ENCODE measurements at places on chromosomes 11 and 22.

GRCh38 chr11:8080069-8080670 is 841 bp upstream of the TUB start:
- no peak for DNase-seq

- DNase-seq, result no peak
Measured at GRCh38 chr22:42752912-42753311, 32.2 kb upstream of the A4GALT start.

DNA sequence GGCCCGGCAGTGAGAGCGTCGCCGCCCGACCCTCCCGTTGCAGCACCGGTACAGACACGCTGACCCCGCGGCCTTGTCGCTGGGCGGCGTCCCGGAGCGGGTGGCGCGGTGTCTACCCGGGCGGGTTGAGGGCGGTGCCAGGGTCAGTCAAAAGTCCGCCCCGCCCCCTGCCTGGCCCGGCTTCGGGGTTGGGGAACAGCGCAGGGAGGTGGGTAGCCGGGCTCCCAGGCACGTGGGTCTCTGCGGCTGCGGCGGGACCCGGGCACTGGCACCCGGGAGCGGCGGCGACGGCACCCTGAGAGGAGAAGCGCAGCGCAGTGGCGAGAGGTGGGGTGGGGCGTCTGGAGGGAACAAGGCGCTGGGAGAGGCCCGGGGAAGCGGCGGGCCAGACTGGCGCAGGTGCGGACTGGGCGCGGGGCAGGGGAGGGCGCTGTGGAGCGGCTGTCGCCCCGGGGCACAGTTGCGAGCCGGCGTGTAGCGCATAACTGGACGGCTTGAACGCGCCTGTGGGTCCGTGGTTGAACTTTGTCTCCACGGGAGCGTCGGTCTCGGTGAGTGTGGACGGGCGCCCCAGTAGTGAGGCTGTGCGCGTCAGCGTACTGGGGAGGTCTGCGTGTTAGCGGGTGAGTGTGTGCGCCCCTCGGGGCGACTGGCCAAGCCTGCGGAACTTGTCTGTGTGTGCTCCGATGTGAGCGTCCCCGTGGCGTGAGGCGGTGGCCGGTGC is at the start of gene P2RY2:
Gene P2RY2, plus strand, starts transcription at position 176 of the 724 bp plus-strand sequence. CDS start 15,879 bp downstream, outside the sequence.
- peak; percentile 17 for DNase-seq

GRCh38 chr22:21672107-21672629 is 6.4 kb downstream of the PPIL2 start:
- no peak for DNase-seq

- DNase-seq, result no peak
Measured at GRCh38 chr11:86013713-86014112, 55.2 kb downstream of the PICALM start.

GRCh38 chr11:114291381-114291780 is 4.8 kb upstream of the NNMT start:
- no peak for DNase-seq

DNA sequence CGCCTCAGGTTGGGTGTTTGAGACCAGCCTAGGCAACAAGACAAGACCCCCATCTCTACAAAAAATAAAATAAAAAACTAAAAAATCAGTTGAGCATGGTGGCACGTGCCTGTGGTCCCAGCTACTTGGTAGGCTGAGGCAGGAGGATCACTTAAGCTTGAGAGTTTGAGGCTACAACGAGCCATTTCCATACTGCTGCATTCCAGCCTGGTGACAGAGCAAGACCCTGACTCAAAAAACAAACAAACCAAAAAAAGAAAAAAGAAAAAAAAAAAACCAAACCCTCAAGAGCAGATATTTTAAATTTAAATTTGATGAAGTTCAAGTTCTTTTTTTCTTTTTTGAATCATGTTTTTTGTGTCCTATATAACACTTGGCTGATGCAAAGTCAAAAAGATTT is 7.2 kb upstream of the CCDC83 start:
- DNase-seq, result no peak

DNA sequence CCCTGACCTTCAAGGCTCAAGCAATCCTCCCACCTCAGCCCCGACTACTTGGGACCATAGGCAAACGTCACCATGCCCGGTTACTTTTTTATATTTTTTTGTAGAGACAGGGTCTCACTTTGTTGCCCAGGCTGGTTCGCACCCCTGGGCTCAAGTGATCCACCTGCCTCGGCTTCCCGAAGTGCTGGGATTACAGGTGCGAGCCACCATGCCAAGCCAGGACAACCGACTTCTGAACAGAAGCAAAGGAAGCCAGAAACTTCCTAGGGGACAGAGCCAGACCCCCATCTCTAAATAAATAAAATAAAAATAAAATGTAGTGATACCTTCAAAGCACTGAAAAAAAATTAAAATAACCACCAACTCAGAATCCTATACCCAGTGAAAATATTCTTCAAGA is 26.4 kb downstream of the C11orf58 start:
- no peak for DNase-seq

- DNase-seq, result no peak
Measured at GRCh38 chr11:35100013-35100383, 39.0 kb upstream of the CD44 start.

DNA sequence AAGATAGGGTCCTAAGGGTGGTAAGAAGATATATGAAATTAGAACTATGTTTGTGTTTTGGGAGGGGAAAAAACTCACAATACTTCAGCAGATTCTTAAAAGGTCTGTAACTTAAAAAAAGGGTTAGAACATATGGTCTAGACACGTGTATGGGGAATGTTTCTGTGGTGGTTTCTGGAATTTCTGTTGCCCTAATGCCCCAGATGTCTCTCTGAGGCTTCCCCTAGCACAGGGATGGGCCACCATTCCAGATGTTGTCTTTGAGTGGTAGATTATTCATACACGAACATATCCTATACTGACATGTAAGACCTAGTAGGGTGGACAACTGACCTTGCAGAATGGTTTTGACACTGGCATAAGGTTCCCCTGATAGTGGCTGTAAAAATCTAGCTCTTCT is 26.2 kb downstream of the EHF start:
- no peak for DNase-seq

GRCh38 chr22:22772396-22772795 is 115.2 kb upstream of the IGLL5 start:
- no peak for DNase-seq

DNA sequence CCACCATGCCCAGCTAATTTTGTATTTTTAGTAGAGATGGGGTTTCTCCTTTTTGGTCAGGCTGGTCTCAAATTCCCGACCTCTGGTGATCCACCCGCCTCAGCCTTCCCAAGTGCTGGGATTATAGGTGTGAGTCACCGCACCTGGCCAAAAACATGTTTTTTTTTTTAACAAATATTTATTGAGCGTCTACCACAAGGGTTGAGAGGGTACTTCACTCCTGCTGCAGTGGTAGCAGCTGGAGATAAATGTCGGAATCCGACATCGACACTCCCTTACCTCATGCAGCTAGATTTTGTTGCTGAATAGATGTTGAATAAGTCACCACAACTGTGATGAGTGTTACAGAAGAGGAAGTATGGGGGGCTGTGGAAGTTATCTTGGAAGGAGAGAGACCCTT is 971 bp downstream of the DNAJB13 start:
- DNase-seq, result no peak

DNA sequence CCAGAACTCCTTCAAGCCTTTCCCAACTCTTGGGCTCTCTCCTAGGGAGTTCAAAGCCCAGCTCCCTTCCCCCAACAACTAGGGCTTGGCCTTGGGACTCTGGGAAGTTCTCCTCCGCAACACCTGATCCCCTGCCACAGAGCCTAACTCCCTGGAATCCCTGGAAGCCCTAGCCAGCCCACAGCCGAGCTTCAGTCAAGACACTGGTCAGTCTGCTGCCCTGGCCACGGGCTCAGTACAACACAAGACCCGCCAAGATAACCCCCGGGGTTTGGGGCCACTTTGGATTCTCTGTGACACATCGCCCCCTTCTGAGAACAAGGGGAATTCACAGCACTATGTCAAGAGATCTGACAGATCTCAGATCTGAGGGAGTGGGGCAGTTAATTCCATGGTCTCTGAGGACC is 58.3 kb downstream of the SLC22A12 start:
- no peak for DNase-seq

DNA sequence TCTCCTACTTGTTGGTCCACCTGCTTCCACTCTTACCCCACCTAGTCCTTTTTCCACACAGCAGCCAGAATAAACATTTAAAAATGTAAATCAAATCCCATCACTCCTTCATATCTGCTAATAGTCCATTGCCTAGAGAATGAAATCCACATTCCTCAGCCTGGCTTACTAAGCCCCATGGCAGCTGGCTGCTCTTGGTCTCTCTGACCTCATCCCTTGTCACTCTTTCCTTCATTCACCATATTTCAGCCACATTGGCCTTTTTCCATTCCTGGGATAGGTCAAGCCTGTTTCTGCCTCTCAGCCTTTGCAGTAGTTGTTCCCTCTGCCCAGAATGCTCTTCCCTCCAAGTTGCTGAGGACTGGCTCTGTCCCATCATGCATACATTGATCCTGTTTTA is 512.8 kb downstream of the INSC start:
- no peak for DNase-seq

DNA sequence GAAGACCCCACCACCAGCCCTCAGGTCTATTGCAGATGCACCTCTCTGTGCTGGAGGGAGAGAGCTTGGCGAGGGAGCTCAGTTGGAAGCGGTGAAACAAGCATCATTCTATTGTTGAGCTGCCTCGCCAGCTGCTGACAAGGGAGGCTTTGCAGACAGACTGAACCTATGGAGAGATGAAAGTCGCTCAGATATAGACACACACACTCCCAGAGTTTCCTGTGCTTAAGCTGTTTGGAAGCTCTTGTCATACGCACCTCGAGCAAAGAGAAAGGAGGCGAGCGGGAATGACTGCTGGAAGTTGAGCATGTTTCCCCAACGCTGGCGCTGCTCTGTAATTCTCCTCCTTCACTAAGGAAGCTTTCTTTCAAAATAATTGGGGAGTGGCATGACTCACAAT is 126.1 kb downstream of the TRIM29 start:
- DNase-seq, result no peak

DNA sequence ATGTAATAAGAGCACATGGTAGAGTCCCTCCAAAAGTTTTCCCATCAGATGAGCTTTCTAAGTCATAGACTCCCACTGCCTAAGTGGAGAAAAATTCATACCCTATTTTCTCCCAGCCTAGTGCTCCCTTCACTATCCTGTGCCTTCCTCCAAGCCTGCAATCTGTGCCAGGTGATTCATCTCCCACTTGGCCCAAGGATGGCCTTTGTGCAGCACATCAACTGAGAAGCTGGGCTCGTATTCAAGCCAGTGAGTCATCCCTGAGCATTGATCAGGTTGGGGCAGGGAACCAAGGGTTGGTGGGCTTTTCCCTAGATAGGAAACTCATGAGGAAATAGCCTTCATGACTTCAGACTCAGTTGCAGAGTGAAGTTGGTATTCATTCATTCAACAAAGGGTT is 64.6 kb downstream of the PANX1 start:
- DNase-seq, result no peak

DNA sequence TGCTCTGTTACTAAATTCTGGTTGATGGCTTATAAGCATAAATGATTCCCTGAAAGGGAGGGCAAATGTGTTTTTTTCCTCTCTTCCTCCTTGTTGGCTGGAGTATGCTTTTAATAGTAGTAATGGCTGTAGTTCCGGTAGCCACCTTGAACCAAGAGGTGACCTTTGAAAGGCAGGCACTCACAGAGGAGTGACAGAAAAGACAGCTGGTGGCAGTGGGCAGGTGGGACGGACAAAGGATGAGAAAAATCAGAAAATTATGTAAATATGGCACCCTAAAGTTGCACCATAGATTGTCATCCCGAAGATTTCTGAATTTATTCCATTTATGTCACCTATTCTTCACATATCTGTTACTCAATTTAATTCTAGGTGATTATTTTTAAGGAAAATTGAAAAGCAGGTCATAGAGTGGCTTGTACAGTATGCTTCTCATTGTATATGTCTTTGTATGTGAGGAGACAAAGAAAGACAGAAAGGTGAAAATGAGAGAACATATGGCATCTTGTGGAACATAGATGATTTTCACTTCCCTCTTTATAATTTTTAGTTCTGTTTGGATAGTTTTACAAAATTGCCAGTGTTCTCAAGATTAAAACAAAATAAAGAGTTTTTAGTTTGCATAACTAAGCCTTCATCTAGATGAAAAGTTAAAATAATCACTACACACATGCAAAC is 17.0 kb downstream of the CASP12 start:
- DNase-seq, result no peak

DNA sequence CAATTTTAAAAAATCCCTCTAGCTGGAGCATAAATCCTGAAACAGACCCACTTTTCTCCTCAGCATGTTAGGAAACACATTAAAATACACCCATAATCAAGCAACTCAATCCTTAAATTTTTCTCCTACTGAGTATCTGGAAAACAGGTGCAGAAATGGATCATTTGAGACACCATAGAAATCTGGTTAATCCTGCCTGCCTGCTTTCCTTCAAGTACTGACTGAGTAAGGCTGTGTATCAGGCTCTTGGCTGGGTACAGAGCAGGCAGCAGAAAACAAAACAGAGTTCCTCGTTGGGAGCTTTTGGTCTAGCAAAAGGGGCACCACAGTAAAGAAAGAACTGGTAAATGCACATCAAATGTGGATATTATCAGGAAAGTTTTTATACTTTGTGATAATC is 1.9 kb downstream of the KCNQ1OT1 start:
- no peak for DNase-seq

DNA sequence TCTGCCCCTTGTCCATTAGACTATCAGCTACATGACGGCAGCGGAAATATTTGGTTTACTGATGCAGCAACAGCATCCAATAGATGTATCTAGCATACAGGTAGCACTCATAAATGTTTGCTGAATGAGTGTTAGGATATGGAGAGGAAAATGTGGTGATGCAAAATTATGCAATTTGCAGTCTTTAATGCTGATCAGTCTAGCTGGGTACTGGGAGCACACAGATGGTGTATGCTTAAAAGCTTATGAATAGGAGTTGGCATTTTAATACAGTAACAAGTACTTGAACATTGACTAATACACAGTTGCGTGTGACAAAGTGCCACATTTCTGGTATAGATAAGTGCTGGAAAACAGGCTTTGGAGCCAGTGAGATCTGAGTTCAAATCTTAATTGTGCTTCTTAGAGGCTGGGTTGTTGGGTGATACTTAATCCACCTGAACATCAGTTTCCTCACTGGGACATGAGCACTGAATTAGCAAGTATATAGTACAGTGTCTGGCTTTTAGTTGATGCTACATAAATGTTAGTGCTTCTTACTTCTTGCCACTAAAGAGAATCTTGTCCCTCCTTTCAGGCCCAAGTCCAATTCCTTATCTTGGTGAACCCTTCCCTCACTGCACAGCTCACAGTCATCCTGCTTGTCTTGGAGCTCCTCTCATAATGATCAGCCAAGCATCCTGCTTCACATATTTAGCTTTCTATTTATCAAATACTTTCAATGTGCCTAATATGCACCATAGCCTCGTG is 99.6 kb downstream of the TIMP3 start:
- DNase-seq, result no peak

DNA sequence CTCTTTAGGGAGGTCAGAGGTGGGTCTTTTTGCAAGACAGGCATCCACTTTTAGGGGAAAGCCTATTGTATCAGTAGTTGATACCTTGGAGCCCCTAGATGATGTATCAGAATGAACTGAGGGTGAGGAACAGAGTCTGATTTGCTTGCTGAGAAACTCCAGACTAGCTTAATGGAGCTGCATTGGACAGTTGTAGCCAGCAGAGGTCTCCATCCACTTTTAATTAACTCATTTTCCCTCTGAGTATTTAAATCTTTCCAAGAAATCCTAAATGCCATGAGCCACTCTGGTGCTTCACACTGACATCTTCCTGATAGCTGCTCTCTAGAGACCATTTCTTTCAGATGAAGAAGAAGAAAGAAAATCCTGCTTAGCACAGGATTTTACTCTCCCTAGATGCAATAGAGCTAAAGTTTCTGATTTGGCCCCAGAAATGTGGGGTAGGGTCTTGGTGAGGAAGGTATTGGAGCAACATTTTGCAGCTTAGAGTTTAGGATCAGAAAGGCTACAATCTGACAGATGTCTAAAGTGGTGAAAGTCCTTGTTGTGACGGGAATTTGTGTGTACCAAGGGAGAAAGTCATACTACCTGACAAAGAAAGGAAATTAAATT is 38.0 kb downstream of the EXT2 start:
- DNase-seq, result no peak
